ENCODE measurements at places on chromosomes 16 and 17. TPM values are rescaled to one million over a fixed set of nuclear protein-coding genes. Genes with fewer than 3 reads are reported as not detected.

Gene CACNG4
- not detected for total RNA-seq

Gene PHLPP2
- 6.7 TPM for total RNA-seq

Gene TMEM132E
- not detected for total RNA-seq

Gene KRT20
- not detected for total RNA-seq

Gene ATP2C2
- not detected for total RNA-seq

DNA sequence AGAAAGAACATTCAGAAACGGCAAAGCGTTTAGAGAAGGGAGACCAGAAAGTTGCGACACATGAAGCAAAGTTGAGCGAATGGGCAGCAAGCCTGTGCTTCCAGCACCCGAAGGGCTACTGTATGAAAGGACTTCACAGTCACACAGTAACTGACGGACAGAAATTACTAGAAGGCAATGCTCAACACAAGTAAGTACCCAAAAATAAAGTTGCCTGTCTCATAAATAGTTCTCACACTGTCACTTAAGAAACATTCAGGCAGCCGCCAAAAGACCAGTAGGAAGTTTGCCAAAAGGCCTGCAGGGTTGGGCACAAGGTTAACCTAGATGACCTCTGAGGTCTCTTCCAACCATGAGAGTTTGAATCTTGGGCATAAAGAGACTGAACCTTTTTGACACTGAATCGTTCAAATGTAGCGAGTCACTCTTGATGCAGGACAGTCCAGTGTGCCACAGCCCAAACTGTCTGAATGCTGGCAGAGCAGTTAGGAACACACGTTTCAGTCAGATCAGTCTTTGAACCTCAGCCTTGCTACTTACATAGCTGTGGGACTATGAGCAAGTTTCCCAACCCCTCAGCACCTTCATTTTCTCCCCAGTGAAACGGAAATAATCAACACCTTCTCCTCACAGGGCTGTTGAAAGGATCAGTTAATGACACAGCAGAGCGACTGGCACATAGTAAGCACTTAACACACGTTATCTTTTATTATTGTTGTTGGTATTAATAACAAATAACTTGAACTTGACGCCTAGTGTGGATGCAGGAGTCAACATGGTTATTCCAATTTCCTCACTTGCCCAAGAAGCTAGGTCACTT lies 10.4 kb downstream of the NCBP3 start:
- DNase-seq, result peak; percentile 68

- DNase-seq, result no peak
These were observed 1.9 kb upstream of the FAM20A start for GRCh38 chr17:68603027-68603426.

- no peak for DNase-seq
These were observed 15.6 kb downstream of the SNX29 start for GRCh38 chr16:11992008-11992584.

GRCh38 chr16:89732142-89732917 lies 11.0 kb downstream of the ZNF276 start:
- no peak for DNase-seq

DNA sequence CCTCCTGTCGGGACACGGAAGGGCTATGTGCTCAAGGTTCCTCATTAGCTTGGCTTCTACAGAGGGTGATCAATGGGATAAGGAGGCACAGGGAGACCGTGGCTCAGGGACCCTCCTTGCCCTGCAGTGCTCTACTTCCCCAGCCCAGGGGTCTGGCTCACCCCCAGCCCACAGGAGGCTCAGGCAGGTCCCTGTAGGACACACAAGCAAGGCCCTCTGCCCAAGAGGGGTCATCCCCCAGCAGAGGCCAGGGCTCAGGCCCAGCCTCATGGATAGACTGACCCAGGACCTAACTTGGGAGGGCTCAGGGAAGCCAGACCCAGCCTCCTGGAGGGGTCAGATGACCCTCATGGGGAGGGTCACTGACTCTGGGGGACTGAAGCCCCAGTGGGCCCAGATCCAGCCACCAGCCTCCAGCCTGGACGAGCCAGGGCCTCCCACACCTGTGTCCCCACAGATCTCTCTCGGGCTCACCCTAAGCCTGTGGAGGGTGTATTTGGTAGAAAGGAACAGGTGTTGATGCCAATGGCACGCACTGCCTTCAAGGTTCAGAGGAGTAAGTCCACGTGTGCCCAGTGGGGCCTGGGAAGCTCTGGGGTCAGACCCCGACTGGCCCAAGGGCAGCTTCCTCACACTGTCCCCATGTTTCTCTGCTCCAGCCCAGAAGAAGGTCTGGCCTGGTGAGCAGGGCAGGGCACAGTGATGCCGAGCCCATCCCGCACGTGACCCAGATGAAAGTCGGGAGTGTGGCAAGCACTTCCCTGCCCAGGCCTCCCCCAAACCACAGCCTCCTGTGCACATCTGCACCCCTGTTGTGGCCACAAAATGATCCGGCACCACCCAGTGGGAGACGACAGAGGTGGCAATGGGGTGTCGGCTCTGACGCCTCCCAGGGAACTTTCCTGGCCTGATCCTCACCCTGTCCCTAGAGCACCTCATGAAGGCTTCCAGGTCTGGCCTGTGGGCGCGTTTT lies 10.9 kb upstream of the KRTAP17-1 start:
- no peak for DNase-seq

DNA sequence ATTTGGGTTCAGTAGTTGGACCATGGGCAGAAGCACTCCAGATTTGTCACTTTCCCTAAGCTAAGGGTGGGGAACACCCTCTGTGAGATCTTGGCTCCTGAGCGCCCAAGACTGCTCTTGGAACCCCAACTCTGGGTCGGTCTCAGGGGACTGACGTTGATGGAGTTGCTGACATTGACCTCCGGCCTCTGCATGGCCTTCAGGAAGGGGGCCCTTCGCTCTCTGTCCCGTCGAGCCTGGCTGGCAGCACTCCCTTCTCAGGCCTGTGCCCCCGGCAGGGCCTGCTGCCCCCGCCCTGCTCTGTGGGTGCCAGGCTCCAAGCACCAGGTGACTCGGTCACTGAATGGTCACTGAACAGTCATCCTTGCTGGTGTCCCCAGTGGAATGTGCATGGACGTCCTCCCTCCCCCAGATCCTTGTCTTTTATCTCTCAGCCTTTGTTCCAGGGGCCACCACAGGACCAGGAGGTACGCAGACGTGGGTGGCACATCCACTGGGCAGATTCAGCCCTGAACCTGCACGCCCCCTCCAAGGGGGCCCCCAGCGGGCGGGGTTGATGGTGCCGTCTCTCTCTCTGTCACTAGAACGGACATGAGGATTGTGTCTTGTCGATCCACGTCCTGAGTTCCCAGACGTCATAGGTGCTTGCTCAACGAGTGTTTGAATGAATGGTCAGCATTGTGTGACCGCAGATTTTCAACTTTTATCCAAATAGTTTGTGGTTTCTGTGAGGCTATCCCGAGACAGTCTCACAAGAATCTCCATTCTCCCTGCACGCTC lies 314.5 kb downstream of the SEC14L1 start:
- peak; percentile 87 for DNase-seq

- peak; percentile 1 for DNase-seq
These were observed 479.3 kb upstream of the ZFHX3 start for GRCh38 chr16:73527187-73527586.

DNA sequence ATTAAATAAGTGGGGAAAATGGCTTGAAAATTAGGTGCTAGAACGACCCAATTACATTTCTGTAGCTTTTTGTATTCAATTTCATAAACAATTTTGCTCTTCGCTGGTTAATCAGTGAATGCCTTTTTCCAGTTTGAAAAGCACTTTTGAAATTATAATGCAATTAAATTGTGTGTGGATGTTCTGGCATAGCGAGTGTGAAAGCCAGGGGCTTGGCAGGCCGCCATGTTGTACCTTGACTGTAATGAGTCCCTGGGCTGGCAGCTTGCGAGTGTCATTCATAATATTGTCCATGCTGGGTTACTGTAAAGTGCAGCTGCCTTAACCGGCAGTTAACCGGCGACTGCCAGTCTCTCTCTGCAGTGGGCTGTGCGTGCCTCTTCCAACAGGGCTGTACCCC lies 177.8 kb downstream of the CCDC182 start:
- no peak for DNase-seq

- no peak for DNase-seq
These were observed 82.4 kb upstream of the CLEC3A start for GRCh38 chr16:77939968-77940367.

DNA sequence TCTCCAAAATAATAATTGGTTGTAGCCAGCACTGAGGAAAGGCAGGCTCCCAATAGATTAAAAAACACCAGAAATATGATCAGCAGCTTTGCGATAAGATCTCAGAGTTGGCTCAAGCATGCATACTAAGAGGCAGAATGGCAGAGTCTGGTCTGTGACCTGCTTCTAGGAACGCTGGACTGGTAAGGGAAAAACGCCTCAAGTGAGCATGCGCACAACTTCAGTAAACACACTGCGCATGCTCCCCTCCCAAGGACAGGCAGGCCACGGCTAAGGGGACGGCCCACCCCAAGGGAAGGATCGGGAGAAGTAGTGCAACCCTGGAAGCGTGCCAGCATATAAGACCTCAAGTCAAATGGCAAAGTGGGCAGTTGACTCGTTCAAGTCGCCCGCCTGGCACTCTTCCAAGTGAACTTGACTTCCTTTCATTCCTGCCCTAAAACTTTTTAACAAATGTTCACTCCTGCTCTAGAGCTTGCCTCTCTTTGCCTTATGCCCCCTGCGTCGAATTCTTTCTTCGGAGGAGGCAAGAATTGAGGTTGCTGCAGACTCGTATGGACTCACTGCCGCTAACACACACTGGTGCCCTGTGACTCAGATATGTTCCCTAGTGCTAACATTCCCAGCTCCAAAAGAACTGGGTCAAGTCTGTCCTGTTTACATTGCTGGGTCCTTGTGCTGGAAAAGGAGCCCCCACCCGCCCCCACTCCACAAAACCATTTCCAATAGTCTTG lies 22.4 kb upstream of the PRM1 start:
- no peak for DNase-seq

GRCh38 chr16:50804290-50804907 lies 62.5 kb downstream of the CYLD start:
- DNase-seq, result no peak

DNA sequence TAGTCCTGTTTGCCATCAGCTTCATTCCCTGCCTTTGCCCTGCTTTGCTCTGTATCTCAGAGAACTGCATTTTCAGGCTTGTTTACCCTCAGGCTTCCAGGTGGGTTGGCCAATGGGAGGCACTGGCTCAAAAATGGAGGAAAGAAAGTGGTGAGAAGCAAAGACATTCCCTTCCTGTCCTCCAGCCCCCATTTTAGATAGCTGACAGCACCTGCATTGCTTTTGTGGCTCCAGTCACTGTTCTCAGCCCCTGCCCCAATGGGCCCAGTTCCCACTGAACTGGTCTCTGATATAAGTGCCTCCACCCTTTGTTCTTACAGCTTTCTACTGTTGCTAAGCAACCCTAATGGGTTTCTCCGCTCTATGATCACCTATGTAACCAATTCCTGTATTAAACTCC lies 19.4 kb upstream of the SDK2 start:
- DNase-seq, result no peak

GRCh38 chr16:73505577-73505976 lies 457.6 kb upstream of the ZFHX3 start:
- DNase-seq, result no peak
